Hypothalamus (tissue), 51 donors: ENCODE measurements at places on chromosomes 2 and 18.

DNA sequence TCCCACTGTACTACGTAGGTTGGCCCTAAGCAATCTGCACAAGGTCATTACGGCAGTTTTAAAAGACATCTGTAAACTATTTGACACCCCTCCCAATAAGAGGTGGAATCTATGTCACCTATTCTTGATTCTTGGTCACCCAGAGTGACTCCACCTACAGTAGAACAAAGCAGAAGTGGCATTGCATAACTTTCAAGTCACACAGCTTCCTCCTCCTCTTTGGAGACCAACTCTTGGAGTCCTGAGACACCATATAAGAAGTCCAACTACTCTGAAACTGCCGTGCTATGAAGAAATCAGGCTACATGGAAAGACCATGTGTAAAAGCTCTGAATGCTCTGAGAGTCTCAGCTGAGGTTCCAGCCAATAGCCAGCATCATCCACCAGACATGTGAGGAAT is 253.5 kb upstream of the CDH20 start:
- no peak for DNase-seq

GRCh38 chr2:94890234-94890633 is 19.0 kb downstream of the TEKT4 start:
- DNase-seq, result no peak

DNA sequence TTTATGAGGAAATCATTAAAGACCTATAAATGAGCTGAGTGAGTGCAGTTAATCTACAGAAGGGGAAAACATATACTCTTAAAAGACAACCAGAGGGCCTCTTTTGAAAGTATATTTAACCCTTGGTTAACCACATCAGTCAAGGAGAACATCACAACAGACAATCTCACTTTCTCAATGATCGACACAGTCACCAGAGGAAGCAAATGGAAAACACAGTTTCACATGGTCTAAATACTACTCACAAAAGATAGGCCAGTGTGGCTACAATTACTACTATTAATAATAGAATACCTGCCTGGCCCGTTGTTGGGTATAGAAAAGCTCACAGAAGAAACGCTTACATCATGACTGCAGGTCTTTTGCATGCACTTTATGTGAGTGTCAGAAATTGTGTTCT is 426.2 kb downstream of the NCKAP5 start:
- DNase-seq, result no peak

GRCh38 chr2:207282916-207283315 is 117.2 kb upstream of the KLF7 start:
- DNase-seq, result no peak

DNA sequence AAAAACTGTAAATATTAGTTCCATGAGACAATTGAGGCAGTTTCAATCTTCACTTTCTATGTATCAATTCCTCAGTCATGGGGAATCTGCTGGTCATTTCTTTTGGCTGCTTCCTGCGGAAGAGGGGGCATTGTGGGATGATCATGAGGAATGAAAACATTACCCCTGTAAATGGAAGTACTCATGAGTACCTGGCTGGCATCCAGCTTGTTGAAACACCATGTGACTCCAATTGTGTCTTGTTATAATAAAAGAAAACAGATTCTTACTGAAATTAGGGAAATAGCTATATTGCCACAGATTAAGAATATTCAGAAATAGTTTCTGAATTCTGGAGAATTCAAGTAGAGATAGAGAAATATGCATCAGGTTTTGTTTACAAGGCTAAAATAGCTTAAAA is 41.6 kb upstream of the GPR39 start:
- no peak for DNase-seq

GRCh38 chr2:235091421-235091820 is 139.6 kb downstream of the SH3BP4 start:
- DNase-seq, result no peak

GRCh38 chr2:84855731-84856130 is 25.2 kb downstream of the TRABD2A start:
- no peak for DNase-seq

GRCh38 chr2:102376052-102376591 is 20.5 kb downstream of the IL18R1 start:
- DNase-seq, result no peak

DNA sequence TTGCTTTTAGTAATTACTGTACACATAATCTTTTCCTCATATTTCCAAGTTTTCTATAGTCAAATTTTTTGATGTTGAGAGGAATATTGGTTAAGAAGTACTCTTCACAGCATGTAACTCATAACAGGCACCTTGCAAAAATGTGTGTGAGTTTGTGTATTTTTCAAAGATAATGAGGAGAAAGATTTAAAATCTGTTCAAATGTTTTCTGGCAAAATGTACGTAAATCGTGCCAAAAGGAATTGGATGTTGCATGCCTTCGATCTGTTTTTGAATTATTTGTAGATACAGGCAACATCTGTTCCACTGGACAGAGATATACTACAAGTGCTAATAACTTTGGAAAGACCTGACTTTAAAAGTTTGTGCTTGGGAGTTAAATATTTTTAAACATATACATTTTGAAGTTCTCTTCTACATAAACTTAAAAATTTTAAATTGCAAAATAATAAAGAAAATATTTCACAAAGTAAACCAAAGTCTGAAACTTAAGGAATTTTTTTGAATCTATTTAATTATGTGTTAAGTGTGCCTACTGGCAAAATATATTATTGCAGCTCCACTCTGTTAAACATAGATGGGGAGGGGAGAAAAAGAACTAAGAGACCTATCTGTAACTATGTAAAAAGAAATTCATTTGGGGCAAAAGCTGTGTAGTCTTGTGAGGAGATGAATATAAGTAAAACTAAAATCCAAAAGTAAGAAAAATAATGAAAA is 133.5 kb upstream of the UBE2E3 start:
- DNase-seq, result no peak

DNA sequence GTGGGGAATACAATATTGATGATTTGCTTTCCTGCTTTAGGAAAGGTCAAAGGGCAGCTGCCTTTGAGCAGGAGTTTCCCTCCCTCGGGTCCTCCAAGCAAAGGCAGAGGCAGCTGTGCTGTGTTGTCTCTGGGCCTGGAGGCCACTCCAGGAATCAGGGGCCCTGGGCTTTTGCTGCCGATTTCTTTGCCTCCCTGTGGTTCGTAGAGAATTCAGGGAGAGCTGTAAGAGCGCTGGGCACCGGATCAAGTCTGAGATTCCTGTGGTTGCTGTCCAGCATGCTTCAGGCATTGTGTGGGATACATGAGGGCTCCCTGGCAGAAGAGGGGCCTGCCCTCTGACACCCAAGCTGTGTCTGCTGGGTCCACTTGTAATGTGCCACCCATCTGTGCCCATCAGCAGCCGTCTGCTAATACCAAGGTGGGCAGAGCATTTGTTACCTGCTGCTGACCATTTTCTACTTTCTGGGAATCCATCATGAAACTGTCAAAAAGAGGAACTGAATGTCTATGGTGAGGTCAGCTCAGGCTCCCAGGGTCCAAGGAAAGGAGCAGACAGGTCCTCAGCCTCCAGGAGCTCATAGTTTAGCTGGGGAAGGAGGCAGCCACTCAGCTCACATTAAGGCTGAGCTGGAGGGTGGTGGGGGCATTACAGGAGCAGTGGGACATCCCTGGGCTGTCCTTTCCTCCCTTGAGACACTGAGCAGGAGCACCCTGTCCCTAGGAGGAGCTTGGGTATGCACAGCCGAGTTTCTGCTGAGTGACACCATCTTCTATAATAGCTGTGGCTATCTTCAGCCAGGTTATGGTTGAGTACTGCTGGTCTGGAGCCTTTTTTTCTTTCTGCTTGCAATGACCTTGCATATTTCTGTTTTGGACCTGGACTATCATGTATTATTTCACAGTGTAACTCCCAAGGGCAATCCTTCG is 68.5 kb downstream of the CTIF start:
- no peak for DNase-seq

DNA sequence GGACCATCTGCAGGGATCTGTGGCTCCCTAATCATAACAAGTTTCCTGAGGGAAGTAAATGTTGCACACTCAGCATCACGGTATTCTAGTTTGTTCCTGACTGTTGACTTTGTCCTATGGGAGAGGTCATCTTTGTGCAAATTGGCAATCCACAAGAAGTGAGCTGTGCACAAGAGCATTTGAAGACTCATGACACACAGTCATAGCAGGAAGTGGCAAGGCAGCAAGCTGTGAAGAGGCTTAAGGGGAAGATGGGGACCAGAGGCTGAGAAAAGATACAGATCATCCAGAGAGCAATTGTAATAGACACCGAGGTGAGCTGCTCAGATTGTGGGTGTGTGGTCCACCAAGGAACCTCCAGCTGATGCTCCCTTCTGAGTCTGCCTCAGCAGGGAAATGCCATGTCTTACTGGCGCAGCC is 2.7 kb downstream of the TNP1 start:
- DNase-seq, result no peak

DNA sequence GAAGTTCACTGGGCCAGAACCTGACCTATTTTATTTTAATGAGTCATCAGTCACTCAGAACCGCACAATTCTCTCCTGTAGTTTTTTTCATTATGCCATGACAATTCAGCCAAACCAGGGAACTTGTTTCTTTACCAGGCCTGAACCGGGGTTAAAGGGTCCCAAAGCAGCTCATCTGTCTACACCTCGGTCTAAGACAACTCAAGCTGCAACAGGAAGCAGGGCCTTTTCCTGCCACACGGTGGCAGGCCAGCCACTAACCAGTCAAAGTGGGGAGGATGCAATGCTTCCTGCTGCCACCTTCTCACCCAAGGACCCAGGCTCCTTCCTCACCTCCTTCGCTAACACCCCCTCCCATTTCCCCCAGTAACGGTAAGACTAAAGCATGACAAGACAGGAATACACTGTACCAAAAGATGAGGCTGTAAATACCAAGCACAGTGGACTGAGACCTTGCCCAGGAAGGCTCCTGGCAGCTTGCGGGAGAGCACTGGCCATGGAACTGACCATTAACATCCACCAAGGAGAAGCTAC is 56.7 kb upstream of the ACKR3 start:
- no peak for DNase-seq

GRCh38 chr18:35466334-35466733 is 31.4 kb downstream of the INO80C start:
- no peak for DNase-seq

- no peak for DNase-seq
Measured at GRCh38 chr2:157194097-157194688, 63.3 kb upstream of the GALNT5 start.

- DNase-seq, result no peak
Measured at GRCh38 chr2:113877711-113878598, 11.9 kb upstream of the ACTR3 start.
